ENCODE measurements at places on chromosomes 12 and 14. TPM values are rescaled to one million over a fixed set of nuclear protein-coding genes. Genes with fewer than 3 reads are reported as not detected.

DNA sequence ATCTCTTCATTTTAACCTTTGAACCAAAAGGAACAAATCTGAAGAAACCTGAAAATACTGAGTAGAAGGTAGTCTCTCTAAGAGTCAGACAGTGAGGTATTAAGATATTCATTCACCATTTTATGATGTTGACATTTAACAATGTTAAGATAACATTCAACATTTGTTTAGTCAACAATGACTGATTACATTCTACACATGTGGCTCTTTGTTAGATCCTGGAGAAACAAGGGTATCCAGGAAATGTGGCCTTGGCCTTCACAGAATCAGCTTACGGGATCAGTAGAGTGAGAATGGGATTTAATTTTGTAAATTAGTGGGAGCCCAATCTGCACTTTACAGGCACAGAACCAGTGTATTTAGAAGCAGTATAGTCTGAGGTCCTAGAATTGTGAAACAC, 355.5 kb downstream of the KCNH5 start:
- no peak for DNase-seq

Gene NINJ2
- 7.2 TPM for total RNA-seq

GRCh38 chr14:91047174-91047753, 13.2 kb downstream of the RPS6KA5 start:
- no peak for DNase-seq

Gene CD69
- 18.2 TPM for total RNA-seq

- no peak for DNase-seq
These were observed 54.7 kb downstream of the SLC6A12 start for GRCh38 chr12:159156-159782.

All from thyroid gland (tissue), 4 donors.